NCI-H2107 (cell line): ENCODE measurements at places on chromosomes 13 and 19.

GRCh38 chr13:100667894-100668293 is 6.7 kb downstream of the TMTC4 start:
- no peak for DNase-seq

DNA sequence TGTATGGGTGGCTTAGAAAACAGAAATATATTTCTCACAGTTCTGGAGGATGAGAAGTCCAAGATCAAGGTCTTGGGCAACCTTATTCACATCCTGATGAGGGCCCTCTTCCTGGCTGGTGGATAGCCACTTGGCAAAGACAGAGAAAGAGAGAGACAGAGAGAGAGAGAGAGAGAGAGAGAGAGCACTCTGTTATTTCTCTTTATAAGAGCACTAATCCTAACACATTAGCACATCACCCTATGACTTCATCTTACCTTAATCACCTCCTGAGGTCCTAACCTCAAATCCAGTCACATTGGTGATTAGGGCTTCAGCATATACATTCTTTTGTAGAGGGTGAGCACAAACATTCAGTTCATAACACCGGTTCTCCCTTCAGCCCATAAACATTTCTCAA is 430.3 kb downstream of the EFNB2 start:
- DNase-seq, result no peak

DNA sequence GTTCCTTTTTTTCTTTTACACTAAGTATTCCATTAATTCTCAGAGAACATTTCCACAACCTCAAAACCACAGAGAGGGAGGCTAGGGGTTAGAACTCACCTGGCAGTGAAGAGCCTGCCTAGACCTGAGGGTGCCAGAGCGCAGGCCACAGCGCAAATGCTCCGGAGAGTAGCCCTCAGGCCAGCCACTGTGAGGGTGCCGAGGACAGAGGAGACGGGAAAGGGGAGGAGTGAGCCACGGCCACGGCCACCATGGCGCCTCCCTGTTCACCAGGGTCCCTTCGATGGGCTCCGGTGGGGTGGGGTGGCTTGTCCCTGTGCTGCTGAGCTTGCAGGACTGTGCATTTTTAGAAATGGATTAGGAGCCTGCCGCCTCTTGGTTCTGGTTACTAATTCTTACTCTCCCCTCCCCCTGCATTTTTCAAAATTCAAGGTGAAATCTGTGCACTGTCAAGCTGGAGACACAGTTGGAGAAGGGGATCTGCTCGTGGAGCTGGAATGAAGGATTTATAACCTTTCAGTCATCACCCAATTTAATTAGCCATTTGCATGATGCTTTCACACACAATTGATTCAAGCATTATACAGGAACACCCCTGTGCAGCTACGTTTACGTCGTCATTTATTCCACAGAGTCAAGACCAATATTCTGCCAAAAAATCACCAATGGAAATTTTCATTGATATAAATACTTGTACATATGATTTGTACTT is 58.8 kb downstream of the GGACT start:
- no peak for DNase-seq

- DNase-seq, result no peak
Observed at GRCh38 chr19:2423915-2424685, 3.3 kb downstream of the TIMM13 start.

GRCh38 chr19:8593931-8594330 is 16.6 kb downstream of the ADAMTS10 start:
- DNase-seq, result no peak

GRCh38 chr19:18861235-18861634 is 29.5 kb downstream of the UPF1 start:
- no peak for DNase-seq

GRCh38 chr13:29903996-29904395 is 53.6 kb upstream of the UBL3 start:
- no peak for DNase-seq

GRCh38 chr19:17103177-17103576 is 27.6 kb downstream of the MYO9B start:
- no peak for DNase-seq

DNA sequence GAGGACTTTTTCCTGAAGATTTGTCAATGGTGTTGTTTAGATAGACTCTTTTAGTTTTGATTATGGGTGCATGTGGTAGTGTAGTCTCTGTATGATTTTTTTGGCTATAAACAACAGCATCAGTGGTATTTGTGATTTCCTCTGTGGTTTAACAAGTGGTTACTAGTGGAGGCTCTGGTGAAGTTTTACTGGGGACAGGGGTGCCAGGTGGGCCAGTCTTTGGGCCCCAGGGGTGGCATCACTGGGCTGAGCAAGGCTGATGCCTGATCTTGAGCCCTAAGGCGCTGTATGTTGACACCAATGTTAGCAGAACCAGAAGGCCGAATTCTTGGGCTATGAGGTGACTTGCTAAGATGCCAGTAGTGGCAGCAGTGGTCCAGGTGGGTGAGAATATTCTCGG is 811.4 kb downstream of the DACH1 start:
- DNase-seq, result no peak

DNA sequence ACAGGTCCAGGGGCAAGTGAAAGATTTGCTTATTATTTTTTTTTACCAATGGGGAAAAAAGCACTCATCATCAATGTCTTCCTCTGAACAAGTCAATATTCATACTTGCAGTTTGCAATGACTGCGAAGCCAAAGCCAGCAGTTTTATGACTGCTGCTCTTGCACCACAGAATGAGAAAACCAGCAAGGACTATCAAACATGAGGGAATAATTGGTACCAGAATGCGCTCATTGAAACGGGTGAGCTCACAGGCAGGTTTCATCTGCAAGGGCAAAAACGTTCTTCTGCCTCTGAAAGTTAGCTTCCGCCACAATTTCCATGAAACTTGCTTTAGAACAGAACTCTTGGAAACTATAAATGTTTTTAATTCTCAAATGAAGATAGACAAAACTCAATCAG is 5.5 kb downstream of the DLEU7 start:
- DNase-seq, result no peak

GRCh38 chr19:12093777-12094176 is 29.2 kb downstream of the ZNF844 start:
- DNase-seq, result no peak

DNA sequence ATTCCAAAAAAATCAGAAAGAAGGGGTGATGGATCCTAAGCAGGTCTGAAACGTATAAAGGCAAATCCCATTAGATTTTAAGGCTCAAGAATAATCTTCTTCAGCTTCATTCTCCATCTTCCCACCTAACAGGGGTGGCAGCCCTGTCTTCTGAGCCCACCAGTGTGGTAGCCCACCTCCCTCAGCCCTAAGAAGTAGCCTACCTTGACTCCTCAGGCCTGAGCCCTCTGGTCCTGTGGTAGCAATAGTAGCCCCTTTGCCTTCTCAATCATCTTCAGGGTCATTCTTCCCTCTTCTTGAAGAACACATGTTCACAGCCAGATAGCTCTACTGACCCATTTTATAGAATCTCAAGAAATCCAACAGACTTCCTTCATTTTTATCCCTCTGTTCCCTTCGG is 33.7 kb downstream of the N4BP2L2 start:
- DNase-seq, result no peak

DNA sequence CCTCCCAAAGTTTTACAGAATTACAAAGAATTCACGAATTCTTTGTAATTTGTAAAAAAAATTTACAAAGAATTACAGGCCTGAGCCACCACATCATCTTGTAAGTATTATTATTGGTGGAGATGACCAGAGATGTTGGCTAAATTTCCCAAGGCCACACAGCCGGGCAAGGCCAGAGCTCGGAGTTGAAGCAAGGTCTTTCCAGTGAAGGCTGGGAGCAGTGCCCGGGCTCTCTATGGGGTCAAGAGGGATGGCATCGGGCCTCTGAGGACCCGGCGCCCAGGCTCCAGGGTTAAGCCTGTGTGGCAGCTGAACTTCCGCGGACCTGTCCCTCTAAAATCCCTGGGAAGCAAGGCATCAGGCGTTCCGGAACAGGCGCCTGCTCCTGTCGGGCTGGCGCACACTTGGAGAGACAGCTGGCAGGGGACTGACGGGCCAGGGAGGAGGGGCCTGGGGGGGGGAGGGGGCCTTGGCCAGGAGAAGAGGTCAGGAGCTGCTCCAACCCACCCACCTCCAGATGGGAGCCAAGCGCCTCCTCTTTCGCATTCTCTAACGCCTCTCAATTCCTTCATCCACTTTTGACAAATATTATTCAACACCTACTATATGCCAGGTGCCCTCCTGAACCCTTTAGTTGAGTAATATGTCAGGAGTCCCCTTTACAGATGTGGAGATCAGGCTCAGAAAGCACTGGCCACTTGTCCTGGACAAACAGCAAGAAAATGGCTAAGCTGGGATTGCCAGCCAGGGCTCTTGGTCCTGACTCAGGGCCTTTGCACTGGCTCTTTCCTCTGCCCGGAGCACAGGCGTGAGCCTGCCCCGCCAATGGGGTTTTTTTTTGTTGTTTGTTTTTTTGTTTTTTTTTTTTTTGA is 36.8 kb upstream of the SEMA6B start:
- no peak for DNase-seq

GRCh38 chr19:4124638-4125037 is 716 bp upstream of the MAP2K2 start:
- DNase-seq, result no peak

- no peak for DNase-seq
Observed at GRCh38 chr19:49682274-49682673, 5.2 kb downstream of the PRMT1 start.

DNA sequence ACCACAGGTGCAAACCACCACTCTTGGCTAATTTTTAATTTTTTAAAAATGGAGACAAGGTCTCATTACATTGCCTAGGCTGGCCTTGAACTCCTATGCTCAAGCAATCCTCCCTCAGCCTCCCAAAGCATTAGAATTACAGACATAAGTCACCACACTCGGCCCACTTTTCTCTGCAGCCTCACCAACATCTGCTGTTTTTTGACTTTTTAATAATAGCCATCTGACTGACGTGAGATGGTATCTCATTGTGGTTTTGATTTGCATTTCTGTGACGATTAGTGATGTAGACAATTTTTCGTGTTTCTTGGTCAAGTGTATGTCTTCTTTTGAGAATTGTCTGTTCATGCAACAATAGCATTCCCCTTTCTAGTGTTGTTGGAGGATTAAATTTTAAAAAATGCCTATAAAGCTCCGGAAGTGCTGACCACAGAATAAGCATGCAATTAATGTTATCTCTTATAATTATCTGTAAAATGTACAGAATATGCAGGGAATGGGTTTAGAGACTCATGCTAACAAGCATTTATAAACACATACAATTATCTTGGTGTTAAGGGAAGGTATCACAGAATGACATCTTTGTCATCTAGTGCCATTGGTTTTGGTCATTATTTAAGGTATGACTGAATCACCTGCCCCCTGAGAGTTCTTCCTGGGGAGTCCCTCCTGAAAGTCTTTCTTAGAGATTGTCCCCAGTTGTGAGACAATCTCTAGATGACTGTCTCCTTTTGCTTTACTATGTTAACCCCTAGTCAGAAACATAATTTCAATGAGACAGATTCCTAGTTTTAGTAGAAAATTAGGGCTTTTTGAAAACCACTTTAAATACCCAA is 118.5 kb upstream of the SERTM1 start:
- no peak for DNase-seq

- no peak for DNase-seq
Observed at GRCh38 chr19:7215176-7215575, 79.0 kb downstream of the INSR start.

DNA sequence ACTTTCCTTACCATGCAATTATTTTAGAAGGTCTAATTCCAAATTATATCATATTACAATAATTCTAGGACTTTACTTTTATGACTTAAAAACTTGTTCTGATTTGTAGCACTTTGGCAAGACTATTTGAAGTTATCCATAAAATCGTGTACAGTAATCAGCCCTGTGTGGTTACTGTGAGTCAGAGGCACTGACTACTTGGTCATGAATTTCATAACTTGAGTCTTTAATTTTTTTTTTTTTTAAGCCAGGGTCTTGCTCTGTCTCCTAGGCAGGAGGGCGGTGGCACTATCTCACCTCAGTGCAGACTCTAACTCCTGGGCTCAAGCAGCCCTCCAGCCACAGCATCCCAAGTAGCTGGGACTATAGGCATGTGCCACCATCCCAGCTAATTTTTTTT is 1319.2 kb upstream of the SLC10A2 start:
- DNase-seq, result no peak

- no peak for DNase-seq
Observed at GRCh38 chr13:98214008-98214643, 37.1 kb upstream of the RNF113B start.

DNA sequence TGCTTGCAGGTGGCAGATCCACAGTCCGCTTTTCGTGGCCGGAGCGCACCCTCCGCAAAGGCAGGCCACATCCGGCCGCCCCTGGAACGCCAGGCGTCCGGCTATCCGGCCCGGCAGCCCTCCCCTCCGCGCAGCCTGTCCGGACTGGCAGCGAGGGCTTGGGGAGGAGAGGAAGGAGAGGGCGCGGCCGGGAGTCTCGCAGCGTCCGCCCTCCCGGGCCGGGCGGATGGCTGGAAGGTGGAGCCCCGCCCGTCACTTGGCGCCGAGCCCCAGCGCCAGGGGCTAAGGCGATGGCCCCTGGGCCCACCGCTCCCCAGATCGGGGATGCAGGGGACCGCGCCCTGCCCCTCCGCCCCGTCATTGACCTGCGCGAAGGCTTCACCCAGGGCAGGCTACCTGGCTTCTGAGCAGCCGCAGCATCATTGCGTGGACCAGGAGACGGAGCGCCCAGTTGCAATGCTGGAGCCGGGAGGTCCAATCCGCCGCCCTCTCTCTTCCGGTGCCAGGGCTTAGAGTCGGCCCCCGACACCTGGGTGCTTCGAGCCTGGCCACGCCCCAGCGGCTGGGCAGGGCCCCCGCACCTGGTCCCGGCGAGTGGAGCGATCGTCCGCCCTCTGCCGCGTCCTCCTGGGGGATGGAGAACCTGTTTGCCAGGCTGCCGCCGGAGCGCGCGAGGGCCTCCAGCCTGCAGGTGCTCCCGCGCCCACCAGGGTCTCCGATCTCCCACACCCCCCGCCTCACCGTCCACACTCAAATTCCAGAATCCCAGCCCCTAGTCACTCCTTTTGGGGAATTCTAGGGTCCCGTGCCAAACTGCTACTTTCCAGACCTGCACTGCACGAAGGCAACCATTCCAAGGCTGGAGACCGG is at the start of gene FUT1:
Gene FUT1 (minus strand): TSS at position 146 of the 870 bp plus-strand sequence. CDS start 1,360 bp downstream, outside the sequence.
- DNase-seq, result peak; percentile 93

GRCh38 chr19:18807861-18808331 is 16.8 kb upstream of the COMP start:
- no peak for DNase-seq

DNA sequence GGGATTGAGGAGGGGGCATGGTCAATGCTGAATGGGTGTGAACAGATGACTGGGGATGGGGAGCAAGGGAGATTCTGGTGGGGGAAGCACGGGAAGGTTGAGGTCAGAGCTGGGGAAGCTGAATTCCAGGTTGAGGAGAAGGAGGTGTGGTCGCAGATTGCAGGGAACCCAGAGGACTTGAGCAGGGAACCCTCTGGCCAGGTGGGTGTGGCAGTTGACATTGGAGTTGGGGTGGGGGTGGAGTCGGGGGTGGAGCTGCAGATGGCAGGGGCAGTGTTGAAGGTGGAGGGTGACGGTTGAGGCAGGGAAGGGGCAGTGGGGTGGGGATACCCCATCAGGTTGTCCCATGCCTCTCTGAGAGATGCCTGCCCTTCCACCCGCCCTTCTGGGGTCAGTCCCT is 94.7 kb downstream of the WTIP start:
- no peak for DNase-seq

GRCh38 chr13:95378603-95379002 is 77.4 kb upstream of the ABCC4 start:
- no peak for DNase-seq
